ENCODE measurements at places on chromosomes 12 and 14.

GRCh38 chr12:125533434-125534029, 468.3 kb downstream of the AACS start:
- DNase-seq = no peak

GRCh38 chr12:59677857-59678256, 82.0 kb downstream of the SLC16A7 start:
- DNase-seq = no peak

GRCh38 chr12:47712171-47712570, 6.3 kb upstream of the RPAP3 start:
- DNase-seq = no peak

DNA sequence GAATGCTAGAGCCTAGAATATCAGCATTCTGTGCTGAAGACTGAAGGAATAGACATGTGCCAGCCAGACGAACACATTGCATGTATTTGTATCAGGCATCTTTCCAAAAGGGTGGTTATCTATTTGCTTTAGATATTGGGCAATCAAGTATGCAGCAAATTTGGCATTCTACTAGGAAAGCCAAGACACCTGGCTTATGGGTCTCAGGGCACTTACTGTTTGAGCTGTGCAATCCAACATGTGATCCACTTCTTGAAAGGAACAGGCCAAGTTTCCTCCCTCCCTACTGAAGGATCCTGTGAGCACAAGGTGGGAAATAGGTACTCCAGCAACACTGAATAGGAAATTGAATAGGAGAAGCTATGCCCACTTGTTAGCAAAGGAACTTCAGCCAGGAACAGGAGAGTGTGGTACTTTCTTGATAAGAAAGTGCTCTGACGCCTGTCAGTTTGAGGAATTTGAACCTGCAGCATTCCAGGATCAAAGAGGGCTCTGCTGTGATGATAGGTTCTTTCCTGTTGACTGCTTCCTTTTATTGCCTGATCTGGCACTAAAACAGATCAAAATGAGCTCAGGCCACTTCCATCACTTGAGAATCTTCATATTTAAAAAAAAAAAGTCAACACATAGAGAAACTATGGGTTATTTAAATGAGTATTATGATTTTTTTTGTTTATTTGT, 20.6 kb downstream of the OR6S1 start:
- no peak for DNase-seq

GRCh38 chr12:450438-450837, 9.3 kb upstream of the B4GALNT3 start:
- DNase-seq = no peak

DNA sequence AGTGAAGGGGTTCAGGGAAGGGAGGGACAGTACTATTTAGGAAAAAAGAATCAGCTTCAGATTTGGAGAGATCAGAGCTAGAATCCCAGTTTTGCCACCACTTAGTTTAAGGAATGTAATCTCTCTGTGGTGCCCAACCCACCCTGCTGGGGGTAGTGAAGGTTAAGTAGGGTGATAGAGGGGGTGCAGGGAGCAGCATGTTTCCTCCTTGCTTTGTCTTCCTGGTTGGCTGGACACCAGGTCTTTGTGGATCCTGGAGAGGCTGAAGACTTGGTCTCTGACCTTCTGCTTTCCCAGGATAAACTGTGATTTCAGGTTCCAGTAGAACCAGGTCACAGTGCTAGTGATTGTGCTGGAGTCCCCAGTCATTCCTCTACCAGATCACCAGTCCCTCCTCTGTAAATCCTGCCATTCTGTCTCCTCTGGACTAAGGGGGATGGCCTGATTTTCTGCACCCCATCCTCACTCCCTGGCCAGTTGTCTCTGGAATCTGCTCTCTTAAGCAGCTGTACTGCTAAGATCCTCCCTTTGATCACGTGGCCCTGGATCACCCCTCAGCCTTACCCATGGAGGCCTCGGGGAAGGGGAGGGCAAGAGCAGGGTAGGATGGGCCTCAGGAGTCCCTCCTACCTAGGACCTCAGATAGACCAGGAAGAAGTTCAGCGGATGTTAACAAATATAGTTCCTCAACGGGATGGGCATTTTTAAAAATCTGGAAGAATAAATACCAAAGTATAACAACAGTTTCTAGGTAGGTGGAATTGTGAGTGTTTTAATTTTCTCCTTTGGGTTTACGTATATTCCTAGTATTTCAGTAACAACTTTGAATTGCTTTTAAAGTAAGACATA, 3.1 kb downstream of the MAP3K12 start:
- DNase-seq = peak; percentile 72

DNA sequence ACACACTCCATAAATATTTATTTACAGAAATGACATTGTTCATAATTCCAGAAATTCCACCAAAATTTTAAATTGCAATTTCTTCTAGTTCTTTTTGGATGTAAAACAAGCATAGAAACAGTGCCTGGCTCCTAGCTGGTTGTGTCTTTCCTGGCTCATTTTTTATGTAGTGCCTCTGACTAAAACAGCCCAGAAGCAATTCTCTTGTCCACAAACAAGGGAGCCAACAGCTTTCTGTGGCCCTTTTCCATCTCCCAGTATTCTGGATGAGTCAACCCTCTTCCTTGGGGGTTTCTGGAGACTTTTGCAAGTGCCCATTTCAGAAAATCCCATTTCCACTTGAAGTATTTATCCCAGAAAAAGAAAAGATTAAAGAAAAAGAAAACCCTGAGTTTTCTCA, 141.4 kb downstream of the PHLDA1 start:
- DNase-seq = peak; percentile 30

- DNase-seq = peak; percentile 63
These were observed 7.9 kb upstream of the NYNRIN start for GRCh38 chr14:24390701-24391468.

DNA sequence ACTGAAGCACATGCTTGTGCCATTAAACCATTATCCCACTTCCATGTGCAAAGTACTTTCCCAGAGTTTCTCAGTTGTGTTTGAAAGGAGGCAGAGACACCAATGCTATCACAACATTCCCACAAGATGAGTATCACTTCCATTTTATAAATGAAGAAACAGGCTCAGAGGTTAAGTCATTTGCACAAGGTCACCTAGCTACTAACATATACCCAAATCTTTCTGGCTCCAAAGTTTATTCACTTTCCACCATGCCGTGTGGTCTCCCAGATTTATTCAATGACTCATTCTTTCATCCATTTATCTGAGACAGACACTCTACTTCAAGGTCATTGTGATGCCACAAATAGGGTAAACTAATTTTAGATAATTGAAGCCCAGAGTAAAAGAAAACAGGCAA, 9.4 kb downstream of the ART4 start:
- peak; percentile 19 for DNase-seq

- DNase-seq = no peak
These were observed 36.1 kb upstream of the NUAK1 start for GRCh38 chr12:106174876-106175275.

GRCh38 chr12:5407034-5407856, 24.7 kb upstream of the NTF3 start:
- DNase-seq = no peak

GRCh38 chr12:93106910-93107309, 177.8 kb upstream of the EEA1 start:
- no peak for DNase-seq

Data from renal cortical epithelial cell (primary cell).